Heart right ventricle (tissue), 16 donors: ENCODE measurements at places on chromosomes 13 and 19. TPM values are rescaled to one million over a fixed set of nuclear protein-coding genes. Genes with fewer than 3 reads are reported as not detected.
A peak's percentile ranks its signal among the peaks of the same experiment; 100 is the strongest.

Gene LGALS14
- not detected for total RNA-seq

Gene CTU1
- 3.5 TPM for total RNA-seq

- peak overlapping the region; percentile 7 for H3K4me3 ChIP-seq
- H3K4me1 ChIP-seq = peaks cover 26% of the 10 kb centered on the region
- H3K27ac ChIP-seq = no peak overlapping the region
- no peak for DNase-seq
- no peaks in the 10 kb centered on the region for H3K27me3 ChIP-seq
These were observed 3.4 kb downstream of the HMG20B start for GRCh38 chr19:3575949-3576673.

DNA sequence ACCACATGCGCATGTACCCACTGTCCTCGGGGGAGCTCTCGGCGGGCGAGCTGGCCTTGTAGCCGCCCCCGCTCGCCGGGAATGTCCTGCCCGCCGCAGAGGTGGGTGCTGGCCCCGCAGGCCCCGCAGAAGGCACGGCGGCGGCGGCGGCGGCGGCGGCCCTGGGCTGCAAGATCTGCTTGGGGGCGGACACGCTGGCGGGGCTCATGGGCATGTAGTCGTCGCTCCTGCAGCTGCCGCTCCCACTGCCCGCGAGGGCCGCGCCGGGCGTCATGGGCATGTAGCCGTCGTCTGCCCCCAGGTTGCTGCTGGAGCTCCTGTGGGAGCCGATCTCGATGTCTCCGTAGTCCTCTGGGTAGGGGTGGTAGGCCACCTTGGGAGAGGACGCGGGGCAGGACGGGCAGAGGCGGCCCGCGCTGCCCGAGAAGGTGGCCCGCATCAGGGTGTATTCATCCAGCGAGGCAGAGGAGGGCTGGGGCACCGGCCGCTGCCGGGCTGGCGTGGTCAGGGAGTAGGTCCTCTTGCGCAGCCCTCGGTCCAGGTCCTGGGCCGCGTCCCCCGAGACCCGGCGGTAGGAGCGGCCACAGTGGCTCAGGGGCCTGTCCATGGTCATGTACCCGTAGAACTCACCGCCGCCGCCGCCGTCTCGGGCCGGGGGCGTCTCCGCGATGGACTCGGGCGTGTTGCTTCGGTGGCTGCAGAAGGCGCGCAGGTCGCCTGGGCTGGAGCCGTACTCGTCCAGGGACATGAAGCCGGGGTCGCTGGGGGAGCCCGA lies 2.4 kb downstream of the IRS2 start:
- peaks cover 23% of the 10 kb centered on the region for H3K4me1 ChIP-seq
- peaks cover 28% of the 10 kb centered on the region for H3K27me3 ChIP-seq
- H3K27ac ChIP-seq = peak overlapping the region; percentile 98
- peak overlapping the region; percentile 54 for H3K4me3 ChIP-seq

GRCh38 chr13:99217461-99218110 lies 16.9 kb downstream of the UBAC2 start:
- H3K27ac ChIP-seq = peak overlapping the region; percentile 75
- peaks cover 67% of the 10 kb centered on the region for H3K4me1 ChIP-seq
- DNase-seq = no peak
- no peaks in the 10 kb centered on the region for H3K36me3 ChIP-seq

DNA sequence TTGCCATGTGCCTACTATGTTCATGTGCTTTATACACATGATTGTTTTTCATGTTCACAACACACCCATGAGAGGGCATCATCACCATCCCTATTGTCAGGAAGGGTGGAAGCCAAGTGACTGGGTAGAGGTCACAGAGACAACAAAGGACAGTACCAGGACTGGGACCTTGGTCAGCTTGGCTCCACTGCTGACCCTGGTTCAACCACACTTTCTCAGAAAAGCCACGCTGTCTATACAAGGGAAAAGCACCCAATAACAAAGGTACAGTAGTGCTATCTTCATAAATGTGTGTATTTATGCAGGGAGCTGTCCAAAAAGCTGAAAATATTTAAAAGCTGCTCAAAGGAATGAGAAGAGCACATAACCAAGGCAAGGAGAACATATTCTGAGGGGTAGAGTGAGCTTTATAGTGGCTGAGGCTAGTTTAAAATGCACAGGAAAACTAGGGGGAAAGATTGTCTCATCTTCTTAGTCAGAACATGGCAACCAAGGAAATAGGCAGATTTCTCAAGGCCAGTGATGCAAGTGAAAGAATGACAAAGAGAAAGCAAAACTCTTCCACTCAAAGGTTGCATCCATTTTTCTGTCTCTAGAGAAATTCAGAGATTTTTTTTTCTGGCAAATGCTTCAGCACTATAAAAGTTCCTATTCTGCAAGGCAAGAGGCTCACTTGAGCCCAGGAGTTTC lies 415.0 kb downstream of the FOXO1 start:
- no peak for DNase-seq
- H3K4me3 ChIP-seq = no peak overlapping the region
- no peaks in the 10 kb centered on the region for H3K36me3 ChIP-seq
- no peak overlapping the region for H3K27ac ChIP-seq
- H3K4me1 ChIP-seq = peaks cover 26% of the 10 kb centered on the region

GRCh38 chr13:77300176-77301037 lies 26.5 kb downstream of the MYCBP2 start:
- no peak overlapping the region for H3K27ac ChIP-seq
- H3K36me3 ChIP-seq = no peaks in the 10 kb centered on the region
- no peak overlapping the region for H3K4me3 ChIP-seq
- H3K4me1 ChIP-seq = peaks cover 21% of the 10 kb centered on the region
- no peaks in the 10 kb centered on the region for H3K27me3 ChIP-seq
- no peak for DNase-seq
